Breast epithelium (tissue), 4 donors: ENCODE measurements at places on chromosomes 11 and 22. TPM values are rescaled to one million over a fixed set of nuclear protein-coding genes. Genes with fewer than 3 reads are reported as not detected.

GRCh38 chr11:36583667-36584066 is 10.6 kb upstream of the IFTAP start:
- DNase-seq = no peak

DNA sequence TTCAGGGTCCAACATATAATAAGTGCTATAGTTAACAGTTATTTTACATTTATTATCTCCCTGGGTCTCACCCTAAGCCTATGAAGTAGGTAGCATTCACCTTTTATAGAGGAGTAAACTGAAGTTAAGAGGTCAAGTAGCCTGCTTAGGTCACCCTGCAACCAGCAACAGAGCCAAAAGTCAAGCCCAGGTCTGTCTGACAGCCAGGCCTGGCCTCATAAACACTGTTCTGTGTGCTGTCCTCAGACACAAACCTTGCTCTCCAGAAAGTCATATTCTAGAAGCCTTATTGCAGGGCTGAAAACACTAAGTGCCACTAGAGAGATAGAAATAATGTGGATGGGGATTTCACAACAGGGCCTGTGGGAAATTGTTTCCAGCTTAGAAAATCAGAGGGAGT is 59.3 kb downstream of the BDNF start:
- no peak for DNase-seq

CDON gene
- 29.3 TPM for total RNA-seq

DNA sequence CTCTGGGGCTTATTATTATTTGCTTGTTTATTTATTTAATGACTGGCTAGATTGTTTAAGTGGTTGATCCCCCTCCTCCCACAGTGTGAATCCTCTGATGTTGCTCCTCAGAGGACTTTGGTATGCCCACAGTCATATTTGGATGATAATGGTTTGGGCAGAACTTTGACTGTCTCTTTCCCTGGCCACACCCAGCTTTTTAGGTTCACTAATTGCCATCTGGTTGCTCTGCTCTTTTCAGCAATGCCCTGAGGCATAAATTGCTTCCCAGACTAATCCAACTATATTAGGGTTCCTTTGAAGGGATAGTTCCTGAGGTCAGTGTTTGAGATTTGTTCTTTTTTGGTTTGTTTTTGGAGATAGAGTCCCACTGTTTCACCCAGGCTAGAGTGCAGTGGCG is 99.3 kb upstream of the RRM1 start:
- no peak for DNase-seq

TRIM49 gene
- total RNA-seq = not detected

MPST gene
- 175 TPM for total RNA-seq

PATE4 gene
- total RNA-seq = not detected

DNA sequence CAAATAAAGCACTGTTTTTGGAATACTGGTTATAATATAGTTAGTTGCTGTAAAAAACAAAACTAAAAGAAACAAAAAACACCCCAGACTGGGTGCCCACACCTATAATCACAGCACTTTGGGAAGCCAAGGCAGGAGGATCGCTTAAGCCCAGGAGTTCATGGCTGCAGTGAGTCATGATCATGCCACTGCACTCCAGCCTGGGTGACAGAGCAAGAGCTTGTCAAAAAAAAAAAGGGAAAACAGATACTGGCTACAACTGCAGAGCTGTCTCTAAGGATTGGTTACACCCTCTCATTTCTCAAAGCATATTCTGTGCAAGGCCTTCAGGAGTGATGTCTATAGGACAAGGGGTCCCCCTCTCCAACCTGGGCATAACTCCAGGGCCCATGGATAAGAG is 14.6 kb upstream of the STK33 start:
- DNase-seq = no peak

CHRDL2 gene
- total RNA-seq = not detected

DNA sequence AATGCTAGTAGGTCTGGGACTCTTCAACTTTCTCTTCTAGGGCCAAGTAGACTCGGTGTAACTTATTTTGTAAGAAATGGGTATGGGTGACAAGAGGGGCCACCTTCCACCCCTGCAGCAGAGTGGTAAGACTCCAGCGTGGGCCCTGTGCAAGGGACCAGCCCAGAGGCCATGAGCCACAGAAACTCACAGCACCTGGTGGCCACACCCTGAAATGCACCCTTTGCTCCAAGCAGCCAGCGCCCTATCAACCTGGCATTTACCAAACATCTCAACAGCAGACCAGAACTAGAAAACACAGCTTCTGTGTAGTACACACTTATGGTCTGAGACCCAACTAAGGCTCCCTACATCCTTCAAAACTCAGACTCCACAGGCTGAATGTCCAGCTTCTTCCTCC is 5.7 kb downstream of the CDCA5 start:
- DNase-seq = no peak

DNA sequence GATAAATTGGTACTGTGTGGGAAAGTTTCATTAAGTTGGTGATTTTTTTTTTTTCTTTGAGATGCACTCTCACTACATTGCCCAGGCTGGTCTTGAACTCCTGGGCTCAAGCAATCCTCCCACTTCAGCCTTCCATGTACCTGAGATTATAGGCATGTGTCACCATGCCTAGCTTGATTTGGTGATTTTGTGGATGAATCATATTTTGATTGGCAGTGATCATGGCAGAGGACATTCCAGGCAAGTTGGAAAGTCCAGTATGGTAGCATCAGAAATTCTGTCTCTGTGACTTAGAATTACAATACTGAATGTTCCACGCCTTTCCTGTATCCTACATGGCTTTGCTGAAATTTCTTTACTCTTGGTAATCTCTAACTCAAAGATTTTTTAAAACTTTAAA is 49.4 kb downstream of the HORMAD2 start:
- DNase-seq = no peak

- no peak for DNase-seq
Observed at GRCh38 chr11:8008212-8008611, 21.1 kb downstream of the EIF3F start.

GRCh38 chr11:8097062-8097461 is 16.1 kb downstream of the TUB start:
- DNase-seq = no peak

OR6T1 gene
- not detected for total RNA-seq

DNA sequence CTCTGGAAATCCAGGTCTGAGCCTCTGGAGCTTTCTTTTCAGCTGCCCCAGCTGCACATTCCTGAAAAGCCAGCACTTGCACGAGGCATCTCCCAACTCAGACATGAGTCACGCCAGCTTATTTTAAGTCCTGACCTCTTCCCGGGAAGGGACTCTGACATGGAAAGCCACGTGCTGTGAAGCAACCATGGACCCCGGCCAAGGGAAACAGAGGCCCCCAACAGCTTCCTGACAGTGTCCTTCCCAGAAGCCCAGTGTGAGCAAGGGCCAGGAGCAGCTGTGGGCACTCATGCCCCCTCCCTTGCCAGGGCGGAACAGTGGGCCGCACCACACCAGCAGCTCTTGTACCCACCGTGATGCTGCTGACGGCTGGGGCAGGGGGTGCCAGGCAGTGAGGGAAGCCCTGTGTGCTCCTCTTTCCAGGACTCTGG is 118.8 kb upstream of the CADM1 start:
- no peak for DNase-seq

VSTM5 gene
- total RNA-seq = 0.29 TPM

- DNase-seq = no peak
Observed at GRCh38 chr11:34613552-34614056, 7.3 kb upstream of the EHF start.

DNA sequence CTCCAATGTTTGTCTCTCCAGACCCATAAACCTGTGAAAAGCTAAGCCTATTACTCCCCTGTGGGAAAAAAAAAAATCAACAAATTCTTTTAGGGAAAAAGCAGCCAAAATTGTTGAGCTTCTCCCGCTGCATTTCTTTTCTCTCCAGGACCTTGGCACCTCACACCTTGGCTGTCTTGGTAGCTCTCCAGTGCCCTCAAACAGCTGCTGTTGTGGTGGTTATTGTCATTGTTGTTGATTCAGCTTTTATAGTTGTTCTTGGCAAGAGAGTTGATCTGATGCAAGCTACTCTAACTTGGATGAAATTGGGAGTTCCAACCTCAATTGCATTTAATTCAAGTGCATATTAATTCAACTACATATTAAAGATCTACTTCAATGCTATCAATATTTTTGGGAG is 516.9 kb upstream of the LARGE1 start:
- DNase-seq = no peak

- peak; percentile 71 for DNase-seq
Observed at GRCh38 chr11:36214480-36214879, 74.7 kb downstream of the COMMD9 start.

GRCh38 chr11:34599406-34599945 is 21.4 kb upstream of the EHF start:
- no peak for DNase-seq

GRCh38 chr11:3797329-3798090 is at the start of gene NUP98:
TSS of gene NUP98 (minus strand) at chr11:3797554. CDS start at chr11:3782117, 15,437 bp downstream.
- DNase-seq = peak; percentile 100

UBQLN3 gene
- 0.88 TPM for total RNA-seq

DNA sequence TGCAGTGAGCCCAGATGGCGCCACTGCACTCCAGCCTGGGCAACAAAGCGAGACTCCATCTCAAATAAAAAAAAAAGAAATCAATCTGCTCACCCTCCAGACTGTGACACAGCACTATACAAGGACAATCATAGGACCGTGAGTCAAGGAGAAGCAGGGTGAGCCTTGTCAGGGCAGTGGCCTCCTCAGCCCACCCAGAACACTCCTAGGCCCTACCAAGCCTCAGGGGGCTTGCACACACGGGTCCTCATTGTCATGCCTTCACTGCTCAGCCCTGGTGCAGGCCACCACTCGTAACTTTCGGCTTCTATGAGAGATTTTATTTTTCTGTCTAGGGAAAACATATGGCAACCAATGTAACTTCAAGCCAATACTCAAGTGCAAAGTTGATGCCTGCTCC is 35.8 kb downstream of the DGCR2 start:
- DNase-seq = no peak

APOBEC3A gene
- not detected for total RNA-seq

GRCh38 chr11:117583063-117583801 is 213.8 kb downstream of the DSCAML1 start:
- DNase-seq = peak; percentile 39

ATL3 gene
- total RNA-seq = 165 TPM

- no peak for DNase-seq
Observed at GRCh38 chr11:120941000-120941399, 82.9 kb upstream of the TBCEL start.

PKDREJ gene
- total RNA-seq = 0.16 TPM

GRCh38 chr22:48690583-48691317 is 1136.9 kb downstream of the BRD1 start:
- no peak for DNase-seq

- DNase-seq = peak; percentile 45
Observed at GRCh38 chr22:30863081-30863833, 105.3 kb downstream of the MORC2 start.

PRR33 gene
- not detected for total RNA-seq

DNA sequence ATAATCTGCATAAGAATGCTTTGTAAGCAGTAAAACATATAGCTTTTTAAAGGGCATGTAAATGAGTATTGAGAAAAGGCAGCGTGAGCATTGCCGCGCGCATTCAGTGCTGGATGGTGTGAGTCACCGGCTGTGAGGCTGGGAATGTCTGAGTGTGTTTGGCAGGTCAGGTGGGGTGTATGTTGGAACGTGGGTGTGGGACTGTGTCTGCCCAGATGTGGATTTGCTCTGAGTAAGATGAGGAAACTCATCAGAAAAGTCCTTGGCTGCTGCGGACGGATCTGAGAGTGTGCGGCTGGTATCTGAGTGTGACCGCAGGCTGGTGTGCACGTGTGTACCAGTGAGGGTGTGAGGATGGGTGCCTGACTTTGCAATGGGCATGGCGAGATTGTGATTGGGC is 66.2 kb upstream of the NECTIN1 start:
- no peak for DNase-seq

PTPN5 gene
- 2.2 TPM for total RNA-seq

GRCh38 chr11:126231725-126232459 is 20.3 kb downstream of the FAM118B start:
- no peak for DNase-seq

DNA sequence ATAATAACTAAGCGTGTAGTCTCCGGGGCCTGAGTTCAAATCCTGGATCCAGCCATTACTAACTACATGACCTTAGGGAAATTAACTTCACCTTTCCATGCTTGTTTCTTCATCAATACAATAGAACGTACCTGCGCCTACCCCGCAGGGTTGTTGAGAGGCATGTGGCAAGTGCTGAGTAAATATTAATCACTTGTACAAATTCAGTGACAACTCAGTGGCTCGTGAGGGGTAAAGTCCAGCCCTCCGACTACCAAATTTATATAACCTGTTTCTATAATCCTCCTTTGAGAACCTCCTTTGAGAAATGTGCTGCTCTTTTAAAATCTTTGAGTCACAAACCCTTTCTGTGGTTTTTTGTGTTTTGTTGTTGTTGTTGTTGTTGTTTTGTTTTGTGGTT is 49.8 kb downstream of the FEZ1 start:
- DNase-seq = no peak

DNA sequence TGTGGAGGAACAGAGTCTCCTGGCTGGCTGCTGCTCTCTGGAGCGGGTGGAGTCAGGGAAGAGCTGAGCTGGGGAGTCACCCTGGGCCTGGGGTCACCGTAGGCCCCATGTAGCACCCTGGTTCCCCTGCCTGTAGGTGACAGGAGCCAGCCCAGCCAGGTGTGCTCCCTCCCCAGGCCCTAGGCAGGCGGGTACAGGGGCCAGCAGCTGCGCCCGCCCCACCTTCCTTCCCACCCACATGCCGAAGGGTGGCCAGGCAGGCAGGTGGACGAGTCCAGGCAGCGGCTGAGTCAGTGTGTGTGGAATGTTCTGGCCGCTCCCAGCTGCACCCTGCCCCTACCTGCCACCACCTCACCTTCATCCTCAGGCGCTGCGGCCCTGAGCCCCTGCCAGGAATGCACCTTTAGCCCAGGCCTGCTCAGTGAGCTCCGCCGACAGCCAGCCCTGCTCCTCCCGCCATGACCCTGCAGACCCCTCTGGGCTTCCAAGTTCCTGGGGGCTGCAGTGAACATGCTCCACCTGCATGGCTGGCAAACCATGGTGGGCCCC is 654 bp upstream of the SYT8 start:
- DNase-seq = peak; percentile 93
